ENCODE measurements at places on chromosomes 5 and 9.

DNA sequence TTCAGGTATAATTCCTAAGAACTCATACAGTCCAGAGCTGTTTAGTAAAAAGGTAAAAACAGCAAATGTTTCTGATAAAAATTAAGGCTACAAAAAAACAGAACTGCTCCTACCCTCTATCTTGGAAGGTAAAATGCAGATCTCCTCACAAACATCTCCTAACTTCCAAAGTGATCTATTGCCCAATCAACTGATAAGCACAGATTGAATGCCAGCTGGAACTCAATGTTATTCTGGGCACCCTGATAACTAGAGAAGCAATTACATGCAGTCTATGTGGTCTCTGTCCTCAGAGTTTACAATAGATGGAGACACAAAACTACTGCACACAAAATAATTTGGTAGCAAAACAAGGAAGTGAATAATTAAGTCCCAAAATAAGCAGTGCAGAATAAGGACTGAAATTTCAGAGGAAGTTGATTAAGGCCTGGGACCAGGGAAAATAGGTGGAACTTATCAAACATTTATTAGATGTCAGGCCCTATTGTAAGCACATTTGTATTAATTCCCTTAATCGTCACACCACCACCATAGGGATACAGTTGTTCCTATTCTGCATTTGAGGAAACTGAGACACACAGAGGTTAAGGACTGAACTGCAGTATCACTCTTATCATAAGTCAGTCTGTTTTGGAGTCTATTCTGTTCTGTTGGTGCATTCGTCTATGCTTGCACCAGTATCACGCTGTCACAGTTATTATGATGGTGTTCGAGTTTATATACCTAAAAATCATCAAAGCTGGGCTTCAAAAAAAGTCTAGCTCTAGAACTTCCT is 102.2 kb upstream of the TARS1 start:
- no peak for DNase-seq

GRCh38 chr9:36018891-36019720 is 17.6 kb upstream of the RECK start:
- DNase-seq, result no peak

DNA sequence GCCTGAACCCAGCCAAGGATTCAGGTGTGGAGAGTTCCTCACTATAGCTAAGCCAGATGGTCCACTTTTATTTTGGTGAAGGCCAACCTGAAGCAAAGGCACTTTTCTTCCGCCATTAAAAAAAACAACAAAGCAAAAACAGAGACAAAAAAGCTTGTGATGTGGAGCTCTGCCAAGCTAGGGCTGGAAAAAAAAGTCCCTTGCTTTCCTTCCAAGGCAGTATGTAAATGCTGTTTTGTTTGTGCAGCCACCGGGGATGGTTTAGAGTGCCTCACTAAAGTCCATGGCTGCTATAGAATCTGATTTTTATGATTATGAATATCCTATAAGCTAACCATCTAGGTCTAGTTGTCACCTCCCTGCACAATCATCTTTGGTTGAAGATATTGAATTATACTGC is 14.9 kb downstream of the MEGF10 start:
- DNase-seq, result no peak

DNA sequence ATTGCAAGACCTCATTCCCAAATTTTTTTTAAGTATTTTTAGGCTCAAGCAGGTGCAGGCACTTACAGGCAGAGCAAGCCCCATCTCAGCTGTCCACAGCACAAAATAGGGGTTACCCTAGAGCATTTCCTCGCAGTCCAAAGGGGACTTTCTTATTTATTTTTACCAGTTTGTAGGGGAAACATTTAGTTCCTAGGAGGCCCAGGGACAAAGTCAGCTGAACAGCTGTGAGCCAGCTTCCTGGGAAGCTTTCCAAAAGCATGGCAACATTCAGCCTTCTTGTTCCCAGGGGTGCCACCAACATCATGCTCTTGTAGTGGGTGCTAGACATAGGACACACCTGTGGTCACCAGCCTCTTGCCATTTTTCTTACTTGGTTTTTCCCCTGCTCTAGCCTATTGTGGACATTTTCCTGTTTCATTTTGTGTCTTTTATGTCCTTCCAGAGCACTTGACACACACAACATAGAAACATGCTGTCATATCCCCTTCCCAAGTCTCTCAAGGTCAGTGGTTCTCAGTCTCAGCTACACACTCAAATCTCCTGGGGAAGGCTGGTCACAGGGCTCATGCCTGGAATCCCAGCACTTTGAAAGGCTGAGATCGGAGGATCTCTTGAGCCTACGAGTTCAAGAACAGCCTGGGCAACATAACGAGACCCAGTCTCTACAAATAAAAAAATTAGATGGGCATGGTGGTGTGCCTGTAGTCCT is 38.2 kb downstream of the HAVCR1 start:
- no peak for DNase-seq

DNA sequence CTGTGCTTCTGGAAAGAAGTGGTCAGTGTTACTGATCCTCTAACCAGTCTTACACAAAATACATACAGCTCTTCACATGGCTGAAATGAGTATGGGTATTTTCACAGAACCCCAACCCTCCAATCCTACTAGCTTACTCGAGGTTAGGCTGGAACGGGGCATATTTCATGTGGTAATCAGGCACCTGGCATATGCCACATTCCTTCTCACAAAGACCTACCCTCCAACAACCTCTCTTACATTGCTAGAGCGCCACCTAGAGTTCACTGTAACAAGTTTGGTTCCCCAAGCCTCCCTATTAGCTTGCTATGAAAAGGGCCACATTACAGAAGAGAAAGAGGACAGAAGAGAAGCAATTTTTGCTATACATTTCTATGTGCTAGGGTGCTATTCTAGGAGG is 597.3 kb downstream of the PRELID2 start:
- no peak for DNase-seq

GRCh38 chr5:73515232-73515631 is 17.0 kb downstream of the BTF3 start:
- no peak for DNase-seq

GRCh38 chr5:73564675-73565074 is 764 bp downstream of the ANKRA2 start:
- no peak for DNase-seq

GRCh38 chr5:72599519-72600370 is 92.5 kb upstream of the ZNF366 start:
- DNase-seq, result no peak

- DNase-seq, result no peak
Observed at GRCh38 chr9:76438841-76439588, 20.0 kb upstream of the GCNT1 start.

DNA sequence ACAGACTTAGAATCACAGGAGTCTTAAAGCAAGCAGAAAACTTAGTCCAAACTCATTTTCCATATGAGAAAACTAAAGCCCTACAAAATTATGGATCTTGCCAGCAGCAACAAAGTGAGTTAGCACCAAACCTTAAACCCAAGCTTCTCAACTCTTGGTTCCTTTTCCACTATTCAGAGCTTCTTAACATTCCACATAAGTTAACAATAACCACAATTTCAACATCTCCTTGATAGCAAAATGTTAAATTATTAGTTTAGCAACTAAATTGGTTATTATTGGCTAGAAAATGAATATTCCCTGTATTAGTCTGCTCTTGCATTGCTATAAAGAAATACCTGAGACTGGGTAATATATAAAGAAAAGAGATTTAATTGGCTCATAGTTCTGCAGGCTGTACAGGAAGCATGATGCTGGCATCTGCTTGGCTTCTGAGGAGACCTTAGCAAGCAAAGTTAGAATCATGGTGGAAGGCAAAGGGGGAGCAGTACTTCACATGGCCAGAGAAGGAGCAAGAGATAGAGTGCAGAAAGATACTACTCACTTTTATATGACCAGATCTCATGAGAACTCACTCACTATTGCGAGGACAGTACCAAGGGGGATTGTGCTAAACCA is 26.2 kb upstream of the ARSB start:
- DNase-seq, result no peak

- DNase-seq, result peak; percentile 9
Observed at GRCh38 chr5:93622240-93622885, 39.3 kb downstream of the NR2F1 start.

DNA sequence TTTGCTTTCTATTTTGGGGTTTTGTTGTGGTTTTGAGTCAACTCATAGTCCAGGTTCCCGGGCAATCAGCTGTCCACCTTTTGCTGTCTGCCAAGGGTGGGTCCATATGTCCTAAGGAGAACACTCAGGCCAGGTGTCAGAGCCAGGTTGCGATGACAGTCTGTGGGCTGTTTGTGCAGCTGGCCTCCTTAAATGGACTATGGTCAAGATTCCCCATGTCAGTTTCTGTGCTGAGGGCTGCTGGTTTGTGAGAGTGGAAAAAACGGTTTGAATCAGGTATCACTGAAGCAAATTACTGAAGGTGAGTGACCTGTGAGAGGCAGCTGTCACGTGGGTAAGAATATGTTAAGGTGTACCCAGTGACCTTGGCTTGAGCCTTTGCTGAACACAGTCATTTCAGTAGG is 33.0 kb downstream of the SNX30 start:
- no peak for DNase-seq

DNA sequence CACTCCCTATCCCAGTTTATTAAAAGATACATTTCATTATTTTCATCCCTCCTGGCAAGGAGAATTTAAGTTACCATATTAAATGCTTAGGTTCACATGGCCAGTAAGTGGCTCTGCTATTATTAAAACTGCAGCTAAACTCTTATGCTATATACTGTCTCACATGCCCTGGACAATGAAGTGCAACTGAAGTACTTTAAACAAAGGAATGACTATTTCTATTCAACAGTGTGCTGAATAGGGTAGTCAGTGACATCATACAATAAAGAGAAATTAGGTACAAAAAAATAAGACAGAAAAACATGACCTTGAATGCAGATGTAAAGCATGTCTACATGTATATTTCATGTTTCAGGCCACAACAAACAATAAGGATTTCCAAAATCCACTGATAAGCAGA is 282.6 kb upstream of the SMC2 start:
- no peak for DNase-seq

- DNase-seq, result no peak
Observed at GRCh38 chr9:89595646-89596045, 9.2 kb upstream of the GADD45G start.

- no peak for DNase-seq
Observed at GRCh38 chr5:179795049-179795862, 1.5 kb downstream of the LTC4S start.

DNA sequence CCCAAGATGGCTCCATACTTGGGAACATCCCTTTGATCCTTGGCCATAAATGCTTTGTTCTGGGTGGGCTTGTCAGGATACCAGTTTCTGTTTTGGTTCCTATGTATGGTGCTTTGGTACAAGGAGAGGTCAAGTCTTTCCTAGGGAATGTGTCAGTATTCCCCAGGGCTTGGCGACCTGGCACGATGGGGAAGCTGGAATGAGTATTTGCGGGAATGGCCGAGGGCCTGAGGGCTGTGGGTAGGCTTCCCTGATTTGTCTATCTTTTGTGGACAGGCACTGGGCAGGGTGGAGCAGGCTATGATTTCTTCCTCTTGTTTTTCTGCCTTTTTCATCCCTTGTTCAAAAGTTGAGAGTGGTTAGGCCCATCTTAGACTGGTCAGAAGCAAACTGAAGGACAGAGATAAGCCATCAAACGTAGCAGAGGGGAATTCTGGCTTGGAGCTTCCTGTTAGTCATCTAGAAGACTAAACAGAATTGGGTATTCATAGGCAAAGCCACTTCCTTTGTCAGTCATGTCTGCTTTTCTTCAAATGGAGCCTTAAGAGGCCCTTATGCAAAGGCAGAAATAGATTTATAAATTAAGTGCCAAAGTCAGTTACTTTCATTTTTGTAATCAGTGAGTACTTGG is 13.7 kb downstream of the DOCK2 start:
- DNase-seq, result no peak

- no peak for DNase-seq
Observed at GRCh38 chr5:147547730-147548129, 37.9 kb upstream of the DPYSL3 start.

DNA sequence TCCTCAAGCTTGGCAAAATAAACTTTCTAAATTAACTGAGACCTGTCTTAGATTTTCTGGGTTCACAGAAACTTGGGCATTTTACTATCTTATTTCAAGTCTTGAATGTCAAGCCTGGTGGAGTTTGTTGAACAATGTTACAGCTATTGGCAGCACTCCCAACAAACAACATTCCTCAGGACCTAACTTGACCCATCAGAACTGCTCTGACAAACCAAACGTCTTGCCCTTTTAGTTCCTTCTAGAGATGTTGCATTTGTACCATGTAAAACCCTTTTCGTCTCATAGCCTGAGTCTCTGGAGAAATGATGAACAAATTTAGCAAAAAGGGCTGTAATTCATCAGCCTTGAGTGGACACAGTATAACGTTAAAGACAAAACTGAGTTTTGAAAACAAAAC is 51.1 kb downstream of the GNA14 start:
- no peak for DNase-seq

DNA sequence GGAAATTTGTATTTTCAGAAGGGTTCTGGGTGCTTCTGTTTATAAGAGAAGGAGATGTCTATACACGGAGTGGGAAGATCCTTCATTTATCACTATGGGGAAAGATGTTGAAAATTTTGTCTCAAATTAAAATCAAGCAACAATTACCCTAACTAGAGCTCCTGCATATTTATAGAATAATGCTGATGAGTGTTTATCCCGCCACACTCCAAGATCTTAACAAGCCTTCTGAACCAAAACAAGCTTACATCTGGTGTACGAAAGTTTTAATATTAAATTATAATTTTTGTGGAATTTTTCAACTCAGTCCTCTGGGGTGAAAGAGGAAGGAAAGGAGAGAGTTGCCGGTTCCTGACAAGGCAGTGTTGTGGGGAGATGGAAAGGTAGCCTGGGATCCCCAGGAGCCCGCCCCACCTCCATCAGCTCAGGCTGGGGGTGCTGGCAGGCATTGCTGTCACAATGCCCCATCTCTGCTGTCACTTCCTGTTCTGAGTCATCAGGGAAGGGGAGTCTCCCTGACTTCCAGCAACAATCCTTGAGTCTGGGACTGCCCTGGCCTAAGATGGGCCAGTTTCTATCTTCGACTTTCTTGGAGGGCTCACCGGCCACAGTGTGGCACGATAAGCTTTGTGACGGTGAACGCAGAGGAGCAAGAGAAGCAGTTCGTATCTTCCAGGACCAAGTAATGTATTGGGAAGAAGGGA is 64.5 kb downstream of the ERAP1 start:
- no peak for DNase-seq

DNA sequence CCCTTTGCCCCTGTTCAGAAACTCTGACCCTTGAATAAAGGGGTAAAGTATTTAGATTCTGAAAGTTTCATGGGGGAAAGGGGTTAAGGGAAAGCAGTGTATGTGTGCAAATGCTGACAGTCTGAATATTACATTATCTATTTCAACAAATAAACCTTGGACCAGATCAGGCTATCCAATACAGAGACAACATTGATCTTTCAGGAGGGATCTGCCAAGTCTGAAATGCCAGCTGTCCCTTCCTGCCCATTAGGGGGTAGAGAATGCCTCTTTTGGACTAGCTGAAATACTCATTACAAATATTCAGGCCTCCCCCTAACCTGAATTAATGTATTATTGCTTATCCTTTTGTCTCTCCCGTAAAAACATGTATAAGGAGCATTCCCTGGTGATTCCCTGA is 219.5 kb downstream of the NR3C1 start:
- no peak for DNase-seq

- no peak for DNase-seq
Observed at GRCh38 chr9:123816817-123817472, 113.0 kb downstream of the DENND1A start.
